ENCODE measurements at places on chromosomes 4 and X. TPM values are rescaled to one million over a fixed set of nuclear protein-coding genes. Genes with fewer than 3 reads are reported as not detected.

ACE2 gene
- total RNA-seq = not detected

ABLIM2 gene
- 0.80 TPM for total RNA-seq

GPR119 gene
- total RNA-seq = not detected

PWWP3B gene
- total RNA-seq = 1.3 TPM

FAT4 gene
- total RNA-seq = 67.8 TPM

XAGE2 gene
- total RNA-seq = not detected

OPRPN gene
- total RNA-seq = not detected
